ENCODE measurements at places on chromosomes 11 and 22. TPM values are rescaled to one million over a fixed set of nuclear protein-coding genes. Genes with fewer than 3 reads are reported as not detected.

The OR10V1 gene
- not detected for total RNA-seq

DNA sequence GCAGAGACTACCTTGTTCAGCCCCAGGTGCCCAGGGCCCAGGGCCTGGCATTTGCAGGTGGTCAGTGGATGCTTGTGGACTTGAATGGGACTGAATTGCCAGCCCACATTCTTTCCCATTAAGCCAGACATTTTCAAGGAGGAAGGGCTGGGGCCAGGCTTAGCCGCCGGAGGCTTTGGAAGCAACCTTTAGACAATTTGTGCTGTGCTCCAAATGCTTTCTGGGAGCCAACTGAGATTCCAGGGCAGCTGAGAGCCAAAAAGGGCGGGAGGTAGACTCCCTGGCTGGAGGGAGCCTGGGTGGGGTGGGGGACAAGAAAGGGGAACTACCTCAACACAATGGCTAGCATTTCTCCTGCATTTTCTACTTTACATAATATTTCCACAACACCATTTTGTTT lies 54.8 kb upstream of the TIMP3 start:
- DNase-seq = no peak

- no peak for DNase-seq
Measured at GRCh38 chr22:32805361-32805881, 3.9 kb downstream of the TIMP3 start.

DNA sequence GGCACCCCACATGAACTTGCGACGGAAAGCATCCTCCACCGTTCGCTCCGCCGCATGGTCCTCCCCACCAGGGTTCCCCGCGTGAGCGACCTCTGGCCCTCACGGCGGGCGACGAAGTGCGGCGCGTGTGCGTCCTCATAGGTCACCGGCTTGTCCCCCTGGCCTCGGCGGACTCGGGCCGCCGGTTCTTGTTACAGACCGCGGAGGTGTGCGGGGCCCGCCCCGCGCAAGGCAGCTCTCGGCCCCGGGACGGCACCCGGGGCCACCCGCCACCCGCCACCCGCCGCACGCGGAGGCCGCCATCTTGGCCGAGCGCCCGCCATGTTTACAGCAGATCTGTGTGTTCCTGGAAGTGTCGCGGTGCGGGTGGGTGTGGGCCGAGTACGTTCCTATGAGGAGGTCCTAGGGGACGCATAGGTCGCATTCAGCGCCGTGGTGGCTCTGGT lies 3.5 kb upstream of the IFITM2 start:
- no peak for DNase-seq

DNA sequence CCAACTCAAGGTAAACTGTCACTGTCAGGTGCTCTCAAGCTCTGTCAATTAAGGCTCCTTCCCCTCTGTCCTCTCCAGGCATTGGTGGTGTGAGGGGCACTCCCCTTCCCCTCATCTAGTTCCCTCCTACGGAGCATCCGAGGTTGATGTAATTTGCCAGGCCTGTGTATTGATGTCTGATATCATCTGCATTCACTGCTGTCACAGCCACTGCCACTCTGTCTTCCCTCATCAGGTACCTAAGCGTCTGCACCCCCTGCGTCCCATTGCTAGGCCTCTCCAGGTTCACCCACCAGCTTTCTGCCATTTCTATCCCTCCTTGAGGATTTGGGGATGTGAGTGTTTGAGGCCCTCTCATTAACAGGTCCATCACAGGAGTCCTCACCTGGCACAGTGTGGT lies 50.0 kb upstream of the SYT13 start:
- no peak for DNase-seq

GRCh38 chr22:22460635-22461034 lies 47.9 kb downstream of the ZNF280B start:
- no peak for DNase-seq

DNA sequence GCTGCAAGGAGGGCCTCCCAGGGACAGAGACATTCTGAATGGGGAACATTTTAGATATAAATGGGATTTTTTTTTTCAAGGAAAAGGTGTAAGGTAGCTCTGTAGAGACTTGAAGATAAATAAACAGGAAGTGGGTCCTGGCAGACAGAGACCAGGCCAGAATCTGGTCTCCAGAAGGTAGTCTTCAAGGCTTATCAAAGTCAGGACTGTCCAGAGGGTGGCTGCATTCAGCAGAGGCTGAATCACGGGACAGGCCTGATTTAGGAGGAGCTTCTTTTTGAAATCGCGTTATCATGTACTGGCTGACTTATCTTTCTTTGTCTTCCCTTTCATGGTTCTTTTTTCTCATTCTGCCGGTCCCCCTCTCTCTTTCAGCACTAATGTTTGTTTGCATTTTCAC lies 542.9 kb downstream of the NTM start:
- no peak for DNase-seq

- no peak for DNase-seq
Measured at GRCh38 chr11:95095858-95096587, 6.4 kb downstream of the ENDOD1 start.

- DNase-seq = no peak
Measured at GRCh38 chr11:625636-626268, 997 bp upstream of the CDHR5 start.

DNA sequence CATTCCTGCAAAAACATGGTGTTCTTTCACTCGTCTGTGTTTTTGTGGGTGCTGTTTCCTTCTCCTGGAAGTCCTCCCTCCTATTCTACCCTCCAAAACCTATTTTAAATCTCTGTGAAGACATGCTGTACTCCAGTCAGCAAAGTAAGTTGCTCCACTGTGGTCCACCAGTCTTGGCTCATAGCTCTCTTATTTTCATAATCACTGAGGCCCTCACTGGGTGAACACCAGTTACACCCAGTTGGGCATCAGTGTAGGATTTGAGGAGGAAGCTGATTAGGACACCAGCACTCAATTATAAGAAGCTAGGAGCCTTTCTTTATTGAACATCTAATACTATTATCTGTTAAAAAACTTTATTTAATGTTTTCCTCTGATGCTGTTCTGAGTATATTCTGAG lies 23.9 kb upstream of the EED start:
- DNase-seq = no peak

The POLR2F gene
- 105 TPM for total RNA-seq

Data from Calu3 (cell line).